ENCODE measurements at places on chromosomes 16 and 17. TPM values are rescaled to one million over a fixed set of nuclear protein-coding genes. Genes with fewer than 3 reads are reported as not detected.

GSDMA gene
- total RNA-seq: not detected

ERBB2 gene
- total RNA-seq: 1.1 TPM

FLYWCH2 gene
- 33.1 TPM for total RNA-seq

SYNGR3 gene
- total RNA-seq: 1.3 TPM

DNA sequence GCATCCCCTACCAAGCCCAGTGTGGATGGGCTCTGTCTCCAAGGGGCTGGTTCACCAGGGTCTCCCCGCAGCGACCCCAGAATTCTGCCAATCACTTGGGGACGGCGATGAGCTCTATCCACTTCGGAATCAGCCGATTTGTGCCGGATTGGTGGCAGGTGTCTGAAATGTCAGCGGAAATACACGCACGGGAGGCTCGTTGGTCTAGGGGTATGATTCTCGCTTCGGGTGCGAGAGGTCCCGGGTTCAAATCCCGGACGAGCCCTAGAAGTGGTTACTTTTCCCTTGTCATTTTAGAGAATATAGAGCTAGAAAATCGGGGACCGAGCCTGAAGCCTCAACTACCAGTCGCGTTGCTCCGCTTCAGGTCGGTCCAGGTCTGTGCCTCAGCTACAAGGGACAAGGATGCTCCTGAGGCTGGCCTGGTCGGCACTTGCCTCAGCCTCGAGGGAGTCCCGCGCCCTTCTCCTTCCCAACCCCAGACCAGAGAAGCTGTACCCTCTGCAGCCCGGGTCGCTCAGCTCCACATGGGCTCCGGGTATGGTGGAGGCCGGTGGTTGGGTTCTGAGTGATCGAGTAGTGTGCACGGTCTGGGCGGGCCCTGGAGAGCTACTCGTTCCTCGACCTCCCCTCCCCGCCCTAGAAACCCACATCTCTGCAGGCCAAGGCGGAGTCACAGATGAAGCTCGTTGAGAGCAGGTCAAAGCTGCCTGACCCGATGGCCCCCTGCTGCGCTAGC lies 16.0 kb upstream of the OR1F1 start:
- DNase-seq: no peak

- no peak for DNase-seq
Observed at GRCh38 chr17:45883063-45883462, 11.3 kb upstream of the MAPT start.

GRCh38 chr17:14341866-14342265 lies 41.0 kb downstream of the HS3ST3B1 start:
- no peak for DNase-seq

GRCh38 chr17:16971458-16972338 lies at the start of gene TNFRSF13B:
Gene TNFRSF13B (minus strand): TSS chr17:16972118. CDS start chr17:16972075, 43 bp downstream.
- DNase-seq: no peak

- DNase-seq: no peak
Observed at GRCh38 chr17:36923814-36924221, 13.5 kb upstream of the LHX1 start.

GRCh38 chr17:82332669-82333278 lies 792 bp downstream of the SECTM1 start:
- no peak for DNase-seq

GRCh38 chr17:47884905-47885730 lies 10.9 kb upstream of the SP2 start:
- DNase-seq: no peak

DNA sequence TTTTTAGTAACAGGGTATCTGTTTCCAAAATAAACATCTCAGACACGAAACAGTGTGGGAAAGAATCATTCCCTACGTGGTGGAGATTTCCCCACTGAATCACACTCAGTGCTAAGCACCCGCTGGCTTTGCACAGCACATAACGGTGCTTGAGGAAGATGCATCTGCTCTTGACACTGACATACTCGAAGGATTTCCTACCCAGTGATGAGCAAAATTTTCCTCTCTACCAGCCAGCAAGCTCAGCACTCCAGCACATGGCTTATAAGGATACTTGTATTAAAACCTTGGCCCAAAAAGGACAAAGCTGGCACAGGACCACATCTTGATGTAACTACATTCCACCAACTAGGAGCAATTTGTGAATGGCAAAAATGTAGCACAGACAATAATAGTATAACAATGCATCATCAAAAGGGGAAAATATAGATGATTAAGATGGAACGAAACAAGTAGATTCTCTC lies 59.0 kb downstream of the ANKFY1 start:
- DNase-seq: no peak

GRCh38 chr17:17419631-17420030 lies 57.2 kb upstream of the MED9 start:
- no peak for DNase-seq

DNA sequence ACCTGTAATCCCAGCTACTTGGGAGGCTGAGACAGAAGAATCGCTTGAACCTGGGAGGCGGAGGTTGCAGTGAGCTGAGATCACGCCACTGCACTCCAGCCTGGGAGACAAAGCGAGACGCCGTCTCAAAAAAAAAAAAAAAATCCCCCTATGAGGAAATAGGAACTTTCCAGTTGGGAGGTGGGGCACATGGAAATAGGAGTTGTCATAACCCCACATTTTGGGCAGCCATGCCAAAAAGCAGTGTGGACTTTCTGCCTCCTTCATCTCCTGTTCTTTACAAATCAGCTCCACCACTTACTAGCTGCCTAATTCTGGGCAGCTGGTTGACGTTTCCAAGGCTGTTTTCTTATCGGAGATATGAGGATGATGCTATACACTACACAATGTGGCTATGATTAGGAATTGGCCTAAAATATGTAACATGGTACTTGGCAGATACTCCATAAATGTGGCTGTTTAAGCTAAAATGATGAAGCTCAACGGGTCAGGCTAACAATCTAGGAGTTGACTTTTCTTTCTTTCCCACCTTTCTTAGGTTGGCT lies 21.5 kb upstream of the CCL5 start:
- no peak for DNase-seq

GRCh38 chr17:14926526-14927122 lies 338.5 kb downstream of the PMP22 start:
- peak; percentile 33 for DNase-seq

- no peak for DNase-seq
Observed at GRCh38 chr16:81814751-81815428, 35.8 kb downstream of the PLCG2 start.

DNA sequence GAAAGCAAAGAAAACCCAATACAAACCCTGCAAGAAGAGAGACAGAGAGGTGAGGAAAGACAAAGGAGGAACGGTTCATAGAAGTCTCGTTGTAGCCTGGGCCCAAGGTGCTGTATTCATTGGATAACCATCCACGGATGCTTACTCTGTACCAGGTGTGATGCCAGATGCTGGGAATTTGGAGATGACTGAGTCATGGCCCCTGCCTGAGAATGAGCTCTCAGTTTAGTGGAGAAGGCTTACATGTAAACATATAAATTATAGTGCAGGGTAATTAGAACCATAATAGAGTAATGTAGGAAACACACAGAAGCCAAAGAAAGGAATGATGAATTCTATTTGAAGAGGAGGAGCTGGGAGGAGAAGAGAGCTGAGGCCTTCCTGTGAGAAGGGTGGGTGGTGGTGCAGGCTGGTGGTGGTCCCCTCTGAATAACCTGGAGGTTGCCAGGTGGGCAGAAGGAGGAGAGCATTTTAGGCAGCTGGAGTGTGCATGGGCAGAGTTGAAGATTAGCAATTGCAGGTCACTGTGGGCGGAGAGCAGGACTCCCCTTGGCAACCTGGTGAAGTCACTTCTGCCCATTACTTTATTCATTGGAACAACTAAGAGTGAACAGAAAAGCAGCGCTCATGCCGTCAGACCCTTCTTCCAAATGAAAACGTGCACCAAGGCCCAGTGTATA lies 7.7 kb upstream of the ZG16 start:
- DNase-seq: no peak

DNA sequence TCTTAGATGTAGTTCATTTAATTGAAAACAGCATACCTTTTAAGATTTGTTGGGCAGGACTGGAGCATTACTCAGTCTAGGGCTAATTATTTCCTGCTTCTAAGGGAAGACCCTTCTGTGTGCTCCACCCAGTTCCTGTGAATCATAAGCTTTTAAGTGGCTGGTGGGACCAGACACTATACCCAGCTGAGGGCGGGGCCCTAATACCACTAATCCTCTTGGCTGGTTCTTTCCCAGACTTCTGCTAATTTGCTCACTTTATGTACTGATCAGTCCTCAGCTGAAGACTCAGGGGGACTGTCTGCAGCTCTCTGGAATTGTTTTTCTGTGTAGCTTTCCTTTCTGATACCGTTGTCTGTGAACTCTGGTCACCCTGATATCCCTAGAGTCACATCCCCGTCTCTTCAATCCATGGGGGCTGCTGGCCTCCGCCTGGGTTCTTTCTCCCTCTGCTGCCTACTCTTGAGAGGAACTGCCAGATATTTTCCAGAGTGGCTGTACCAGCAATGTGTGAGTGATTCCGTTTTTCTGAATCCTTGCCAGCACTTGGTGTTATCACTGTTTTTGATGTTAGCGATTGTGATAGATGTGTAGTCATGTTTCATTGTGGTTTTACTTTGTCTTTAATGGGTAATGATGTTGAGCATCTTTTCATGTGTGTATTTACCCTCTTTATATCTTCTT lies 35.1 kb downstream of the MFSD11 start:
- DNase-seq: no peak

DNA sequence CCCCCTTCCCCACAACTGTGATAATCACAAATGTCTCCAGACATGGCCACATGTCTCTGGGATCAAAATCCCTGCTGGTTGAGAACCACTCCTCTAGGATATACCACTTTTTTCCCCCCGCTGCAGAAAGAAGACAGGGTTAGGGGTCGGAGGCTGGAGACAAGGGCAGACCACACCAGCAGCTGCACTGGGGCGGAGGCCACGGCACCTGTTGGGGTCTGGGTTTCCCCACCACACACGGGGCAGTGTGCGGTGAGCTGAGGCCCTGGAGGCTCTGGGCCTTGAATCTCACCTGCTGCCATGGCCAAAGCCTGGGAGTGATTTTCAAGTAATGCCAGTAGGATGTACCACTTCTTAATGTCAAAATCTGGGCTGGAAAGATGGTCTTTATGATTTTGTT lies 320.5 kb downstream of the SNX29 start:
- DNase-seq: no peak

GRCh38 chr16:73232555-73233328 lies 184.8 kb upstream of the ZFHX3 start:
- DNase-seq: no peak

DNA sequence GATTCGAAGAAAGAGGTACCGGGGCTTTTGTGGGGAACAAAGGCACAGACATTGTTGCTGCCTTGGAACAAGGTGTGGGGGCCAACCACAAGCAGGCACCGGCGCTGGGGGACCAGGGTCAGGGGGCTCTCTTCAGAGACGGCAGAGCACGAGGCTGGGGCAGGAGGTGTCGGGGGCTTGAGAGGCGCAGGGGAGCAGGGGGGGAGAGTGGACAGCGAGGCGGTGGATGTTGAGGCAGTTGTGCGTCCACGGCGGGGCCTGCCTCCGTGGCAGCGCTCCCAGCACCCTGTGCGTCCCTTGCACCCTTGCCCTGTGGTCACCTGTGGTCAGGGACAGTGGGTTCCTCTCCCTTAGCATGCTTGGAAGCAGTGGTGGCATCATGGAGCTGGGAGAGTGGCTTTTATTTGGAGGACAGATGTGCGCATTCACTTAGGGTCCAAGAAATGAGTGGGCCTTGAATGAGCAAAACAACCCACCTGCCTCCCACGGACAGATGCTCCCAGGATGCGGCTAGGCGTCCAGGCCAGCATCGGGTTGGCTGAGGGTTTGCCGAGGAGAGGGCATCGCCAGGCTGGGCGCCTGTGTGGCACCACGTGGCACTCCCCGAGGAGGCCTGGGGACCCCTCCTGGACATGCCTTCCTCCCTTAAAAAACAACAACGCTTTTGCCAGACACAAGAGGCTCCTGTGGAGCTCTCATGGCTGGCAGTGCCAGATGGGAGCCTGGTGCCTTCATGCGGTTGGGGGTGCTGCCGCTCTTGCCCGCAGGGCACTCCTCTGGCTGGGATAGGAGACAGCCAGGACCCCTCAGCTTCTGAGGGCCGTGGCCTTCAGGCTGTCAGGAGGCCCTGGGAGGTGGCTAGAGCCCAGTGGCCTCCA lies 113.0 kb downstream of the BANP start:
- DNase-seq: no peak
